ENCODE measurements at places on chromosomes 2 and 18.

DNA sequence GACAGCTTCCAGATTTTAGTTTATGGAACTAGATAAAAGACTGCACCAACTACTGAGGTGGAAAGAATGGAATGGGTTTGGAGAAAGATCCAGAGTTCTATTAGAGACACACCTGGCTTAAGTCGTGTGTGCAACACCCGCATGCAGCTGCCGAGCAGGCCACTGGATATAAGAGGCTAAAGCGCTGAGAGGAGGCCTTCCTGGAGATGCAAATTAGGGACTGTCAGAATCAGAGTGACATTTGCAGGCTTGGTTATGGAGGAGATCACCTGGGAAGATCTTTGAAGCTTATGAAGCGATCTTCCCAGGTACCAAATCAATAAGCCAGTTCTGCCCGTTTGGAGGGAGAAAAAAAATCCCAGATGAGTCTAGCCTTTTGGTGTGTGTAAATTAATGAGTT is 30.4 kb upstream of the KLHL29 start:
- DNase-seq: no peak

DNA sequence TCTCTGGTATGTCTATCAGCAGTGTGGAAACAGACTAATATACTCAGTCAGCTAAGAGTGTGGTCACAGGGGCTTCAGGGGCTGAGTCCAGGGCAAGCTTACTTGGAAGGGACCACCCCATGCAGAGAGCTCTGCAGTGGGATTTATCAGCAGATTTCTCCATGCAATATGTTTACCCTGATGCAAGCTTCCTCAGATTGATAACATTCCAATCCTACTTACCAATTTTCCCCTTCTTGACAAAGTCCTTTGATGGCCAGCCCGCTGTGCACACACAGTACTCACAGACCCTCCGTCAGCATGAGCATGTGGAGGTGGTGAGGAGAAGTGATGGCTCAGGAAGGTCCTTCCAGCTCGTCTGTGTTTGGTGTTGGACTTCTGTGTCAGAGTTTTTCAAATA is 51.8 kb downstream of the SH3RF3 start:
- DNase-seq: no peak

DNA sequence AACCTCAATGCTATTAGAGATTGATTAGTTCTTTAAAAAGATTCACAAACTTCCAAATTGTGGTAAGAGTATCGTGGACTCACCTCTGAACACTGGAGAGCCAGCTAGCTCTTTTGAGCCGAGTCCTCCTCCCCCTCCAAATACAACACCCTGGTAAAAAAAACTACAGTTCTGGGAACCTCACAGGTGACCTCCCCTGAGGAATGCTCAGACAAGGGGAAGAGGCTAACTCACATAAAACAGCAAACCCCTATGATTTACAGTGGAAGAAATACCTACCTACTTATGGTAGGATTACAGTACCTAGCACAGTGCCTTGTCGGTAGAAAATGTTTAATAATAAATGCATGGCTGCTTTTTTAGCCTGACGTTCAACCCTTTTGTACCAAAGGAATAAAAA is 8.4 kb downstream of the ZNF24 start:
- no peak for DNase-seq

GRCh38 chr2:102251042-102251848 is 60.1 kb upstream of the IL1RL1 start:
- DNase-seq: peak; percentile 82

- DNase-seq: peak; percentile 98
These were observed at the start of gene D2HGDH for GRCh38 chr2:241734467-241735208. Gene D2HGDH, plus strand, starts transcription at chr2:241734630. Its CDS starts 595 bp downstream, at chr2:241735225.

DNA sequence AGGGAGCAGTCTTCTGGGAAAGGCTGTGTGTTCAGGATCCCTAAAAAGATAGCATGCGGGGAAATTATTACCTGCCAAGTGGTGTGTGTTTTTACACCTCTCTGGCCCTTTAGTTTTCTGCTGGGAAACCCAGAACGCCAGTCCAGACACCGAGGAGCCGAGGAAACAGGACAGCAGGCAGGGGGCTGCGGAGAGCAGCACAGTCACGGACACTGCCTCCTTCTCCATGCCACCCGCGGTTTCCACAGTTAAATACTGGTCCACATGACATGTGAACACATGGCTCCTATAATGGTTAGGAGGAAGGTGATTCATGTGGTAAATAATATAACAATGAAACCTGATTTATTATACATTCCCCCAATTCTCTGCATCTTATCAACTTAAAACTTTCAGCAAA is 20.4 kb downstream of the CNOT11 start:
- DNase-seq: no peak

DNA sequence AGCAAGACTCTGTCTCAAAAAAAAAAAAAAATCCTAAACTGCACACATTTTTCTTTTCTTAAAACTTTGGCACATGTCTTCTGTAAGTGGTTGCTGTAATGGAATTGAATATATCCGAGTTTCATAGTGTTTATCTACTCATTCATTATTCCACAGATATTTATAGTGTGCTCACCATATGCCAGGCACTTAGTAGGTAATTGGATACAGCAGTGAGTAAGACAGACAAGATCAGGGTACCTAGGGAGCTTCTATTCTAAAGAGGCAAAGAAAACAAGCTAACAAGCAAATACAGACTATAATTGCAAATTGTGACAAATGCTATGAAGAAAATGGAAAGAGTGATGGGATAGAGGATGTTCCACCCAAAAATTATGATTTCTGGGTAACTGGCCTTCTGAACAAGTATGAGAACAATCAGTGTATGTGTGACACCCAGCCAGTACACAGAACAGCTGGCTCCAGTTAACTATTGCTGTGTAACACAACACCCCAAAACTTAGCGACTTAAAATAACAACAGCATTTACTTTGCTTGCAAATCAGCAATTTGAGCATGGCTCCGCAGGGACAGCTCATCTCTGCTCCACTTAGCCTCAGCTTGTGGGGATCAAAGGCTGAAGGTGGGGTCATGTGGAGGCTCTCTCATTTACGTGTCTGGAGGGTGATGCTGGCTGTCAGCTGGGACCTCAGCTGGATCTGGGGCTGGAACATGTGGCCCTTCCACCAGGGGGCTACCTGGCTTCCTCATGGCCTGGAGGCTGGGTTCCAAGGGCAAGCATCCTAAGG is 224.9 kb downstream of the INSIG2 start:
- DNase-seq: peak; percentile 53

GRCh38 chr18:70659036-70659925 is 370.4 kb downstream of the SOCS6 start:
- DNase-seq: no peak

GRCh38 chr2:177547122-177547521 is 154.5 kb downstream of the AGPS start:
- DNase-seq: no peak

- no peak for DNase-seq
These were observed 36.2 kb downstream of the POU3F3 start for GRCh38 chr2:104889960-104890684.

DNA sequence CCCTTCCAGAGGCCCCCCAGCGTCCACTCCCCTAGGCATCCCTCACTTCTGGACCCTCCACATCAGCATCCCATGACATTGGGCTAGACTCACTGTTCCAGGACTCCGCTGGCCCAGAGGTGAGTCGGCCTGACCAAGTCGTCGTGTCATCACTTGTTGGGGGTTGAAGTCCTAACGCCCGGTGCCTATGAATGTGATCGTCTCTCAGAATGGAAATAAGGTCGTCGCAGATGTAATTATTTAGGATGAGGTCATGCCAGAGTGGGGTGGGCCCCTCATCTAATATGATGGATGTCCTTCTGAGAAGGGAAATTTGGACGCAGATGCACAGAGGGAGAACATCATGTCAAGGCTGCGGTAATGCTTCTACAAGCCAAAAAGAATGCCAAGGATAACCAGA is 142.7 kb downstream of the AGAP1 start:
- DNase-seq: no peak

DNA sequence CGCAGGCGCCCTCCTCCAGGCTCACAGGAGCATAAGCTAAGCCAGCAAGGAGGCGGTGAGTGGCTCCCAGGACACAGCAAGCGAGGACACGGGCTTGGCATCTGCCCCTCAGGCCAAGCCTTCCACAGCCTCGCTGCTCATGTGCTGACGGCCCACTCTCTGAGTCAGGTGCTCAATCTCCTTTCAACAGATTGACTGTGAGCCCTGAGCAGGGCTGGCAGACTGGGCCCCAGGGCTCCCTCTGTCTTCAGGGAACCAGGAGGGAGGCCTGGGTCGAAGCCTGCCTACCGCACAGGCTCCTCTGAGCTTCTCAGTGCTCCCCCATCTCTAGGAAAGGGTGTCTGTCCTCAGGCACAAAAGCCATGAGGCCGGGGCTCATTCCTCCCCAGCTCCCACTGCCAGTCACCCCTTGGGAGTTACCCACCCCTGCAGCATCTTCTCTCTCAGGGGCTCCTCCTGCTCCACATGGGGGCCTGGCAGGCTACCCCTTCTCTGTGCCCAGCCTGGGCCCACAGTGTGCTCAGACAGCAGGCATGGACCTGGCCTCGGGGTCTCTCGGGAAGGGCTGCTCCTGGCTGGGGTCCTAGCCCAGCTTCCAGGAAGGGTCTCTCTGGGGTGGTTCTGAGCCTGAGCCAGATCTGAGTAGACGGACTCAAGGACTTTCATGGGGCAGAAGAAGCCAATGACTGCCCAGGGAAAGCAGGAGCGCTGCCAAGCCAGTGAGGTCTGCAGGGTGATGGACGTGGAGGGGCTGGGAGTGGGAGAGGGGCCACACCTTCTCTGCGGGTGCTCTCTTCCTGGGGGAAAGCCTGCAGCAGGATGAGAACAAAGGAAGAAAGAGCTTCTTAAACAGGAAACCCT is 138.0 kb upstream of the GPC1 start:
- no peak for DNase-seq

- no peak for DNase-seq
These were observed 183.7 kb downstream of the INO80D start for GRCh38 chr2:205902041-205902899.

GRCh38 chr2:66869076-66869475 is 434.2 kb downstream of the MEIS1 start:
- DNase-seq: no peak

DNA sequence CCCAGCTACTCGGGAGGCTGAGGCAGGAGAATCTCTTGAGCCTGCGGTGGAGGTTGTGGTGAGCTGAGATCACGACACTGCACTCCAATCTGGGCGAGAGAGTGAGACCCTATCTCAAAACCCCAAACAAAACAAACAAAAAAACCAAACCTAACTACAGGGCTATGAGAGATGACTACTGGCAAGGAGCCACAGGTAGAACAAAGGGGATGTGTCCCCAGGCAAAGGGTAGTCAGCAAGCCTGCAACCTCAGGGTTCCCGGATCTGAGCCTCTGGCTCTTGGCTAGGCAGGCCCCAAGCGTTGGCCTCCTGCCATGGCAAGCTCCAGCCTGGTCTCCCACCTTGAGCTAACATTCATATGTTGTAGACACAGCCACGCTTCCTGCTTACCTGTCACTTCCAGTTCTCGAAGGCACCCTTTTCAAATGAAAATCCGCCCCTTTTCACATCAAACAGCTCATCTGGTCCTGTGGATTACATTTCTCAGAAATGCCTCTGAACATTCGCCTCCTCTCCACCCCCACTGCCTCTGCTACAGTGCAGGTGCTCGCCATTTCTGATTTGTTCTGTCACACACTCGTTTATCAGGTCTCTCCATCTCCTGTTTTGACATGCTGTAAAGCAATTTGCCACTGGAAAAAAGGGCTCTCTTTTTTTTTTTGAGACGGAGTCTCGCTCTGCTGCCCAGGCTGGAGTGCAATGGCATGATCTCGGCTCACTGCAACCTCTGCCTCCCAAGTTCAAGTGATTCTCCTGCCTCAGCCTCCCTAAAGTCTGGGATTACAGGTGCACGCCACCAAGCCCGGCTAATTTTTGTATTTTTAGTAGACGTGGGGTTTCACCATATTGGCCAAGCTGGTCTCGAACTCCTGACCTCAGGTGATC is 13.1 kb upstream of the ACTR3 start:
- no peak for DNase-seq

GRCh38 chr2:177165721-177166711 is 46.6 kb upstream of the HNRNPA3 start:
- DNase-seq: no peak

DNA sequence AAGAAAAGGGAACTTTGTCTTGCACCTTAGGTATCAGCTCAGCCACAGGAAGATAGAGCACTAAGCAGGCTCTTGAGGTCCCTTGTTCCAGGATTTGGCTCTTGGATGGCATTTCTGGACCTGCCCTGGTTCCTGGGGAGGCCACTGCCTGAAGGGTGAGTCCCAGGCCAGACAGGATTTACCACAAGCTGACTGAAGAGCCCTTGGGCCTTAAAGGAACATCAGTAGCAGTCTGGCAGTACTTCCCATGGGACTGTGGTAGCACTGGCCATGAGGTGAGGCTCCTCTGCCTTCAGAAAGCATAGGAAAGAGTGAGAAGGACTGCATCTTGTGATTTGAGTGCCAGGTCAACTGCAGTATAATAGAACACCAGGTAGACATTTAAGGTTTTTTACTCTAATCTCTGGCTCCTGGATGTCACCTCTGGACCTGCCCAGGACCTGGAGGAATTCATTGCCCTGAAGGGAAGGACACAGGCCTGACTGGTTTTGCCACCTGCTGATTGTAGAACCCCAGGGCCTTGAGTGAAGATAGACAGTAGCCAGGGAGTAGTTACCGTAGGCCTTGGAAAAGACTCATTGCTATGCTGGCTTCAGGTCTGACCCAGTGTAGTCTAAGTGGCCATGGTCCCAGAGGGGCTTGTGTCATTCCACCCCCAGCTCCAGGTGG is 154.4 kb upstream of the CREB1 start:
- no peak for DNase-seq

DNA sequence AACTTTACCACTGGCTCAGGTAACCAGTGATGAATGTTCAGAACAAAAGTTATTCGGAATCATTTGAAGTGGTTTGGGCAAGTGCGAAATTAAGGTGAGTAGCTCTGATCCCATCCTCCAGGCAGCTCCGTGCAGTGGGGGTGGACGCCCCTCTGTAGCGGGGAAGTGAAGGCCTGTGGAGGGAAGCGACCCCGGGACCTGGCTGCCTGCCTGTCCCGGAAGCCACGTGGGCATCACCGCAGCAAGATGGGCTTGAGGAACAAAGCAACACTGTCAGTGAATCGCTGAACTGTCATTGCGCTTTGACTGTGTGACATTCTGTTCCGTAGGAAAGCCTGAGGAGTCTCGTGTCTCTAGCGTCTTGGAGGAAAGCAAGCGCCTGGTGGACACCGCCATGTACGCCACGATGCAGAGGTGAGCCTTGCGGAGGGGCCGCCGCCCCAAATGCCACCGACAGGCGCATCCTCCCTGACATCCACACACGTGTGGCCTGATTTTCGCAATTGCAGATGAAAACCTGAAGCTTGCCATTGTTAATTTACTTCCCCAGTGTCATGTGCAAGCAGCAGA is 9.5 kb downstream of the TPO start:
- DNase-seq: no peak

DNA sequence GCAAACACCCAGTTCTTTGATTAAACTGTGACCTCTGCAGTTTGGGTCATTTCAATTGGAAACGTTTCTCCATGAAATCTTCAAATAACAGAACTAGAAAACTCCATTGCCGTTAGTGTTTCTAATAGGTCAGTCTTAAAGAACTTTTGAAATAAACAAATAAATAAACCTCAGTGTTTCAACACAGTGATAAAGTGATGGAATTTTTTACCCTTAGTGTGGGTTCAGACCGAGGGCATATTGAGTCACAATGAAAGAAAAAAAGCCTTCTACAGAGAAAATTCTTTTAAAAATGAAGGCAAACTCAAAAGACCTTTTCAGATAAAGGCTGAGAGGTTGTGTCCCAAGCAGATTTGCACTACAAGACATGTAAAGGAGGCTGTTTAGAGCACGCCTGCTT is 149.6 kb downstream of the NCKAP5 start:
- no peak for DNase-seq
